Psoas muscle (tissue), 8 donors: ENCODE measurements at places on chromosomes 3 and 15. TPM values are rescaled to one million over a fixed set of nuclear protein-coding genes. Genes with fewer than 3 reads are reported as not detected.

GRCh38 chr3:55244247-55244646 is 242.9 kb downstream of the WNT5A start:
- DNase-seq = no peak

DNA sequence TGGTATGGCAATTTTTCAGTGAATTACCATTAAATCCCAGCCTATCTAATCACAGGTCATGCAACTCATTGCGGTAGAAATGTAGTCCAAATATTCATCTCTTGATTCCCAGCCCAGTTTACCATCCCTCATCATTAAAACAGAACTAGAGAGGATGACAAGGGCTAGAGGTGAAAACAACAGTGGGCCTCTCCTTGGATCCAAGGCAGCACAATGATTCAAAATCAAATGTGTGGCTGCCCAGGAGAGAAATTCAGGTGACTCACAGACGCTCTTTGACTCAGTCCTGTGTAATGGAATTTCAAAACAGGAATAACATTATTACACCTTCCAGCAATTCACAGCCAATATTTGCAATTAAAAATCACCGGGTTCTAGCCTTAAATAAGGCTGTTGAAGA is 246.5 kb downstream of the TBL1XR1 start:
- no peak for DNase-seq

The NRG4 gene
- total RNA-seq = 2.5 TPM

DNA sequence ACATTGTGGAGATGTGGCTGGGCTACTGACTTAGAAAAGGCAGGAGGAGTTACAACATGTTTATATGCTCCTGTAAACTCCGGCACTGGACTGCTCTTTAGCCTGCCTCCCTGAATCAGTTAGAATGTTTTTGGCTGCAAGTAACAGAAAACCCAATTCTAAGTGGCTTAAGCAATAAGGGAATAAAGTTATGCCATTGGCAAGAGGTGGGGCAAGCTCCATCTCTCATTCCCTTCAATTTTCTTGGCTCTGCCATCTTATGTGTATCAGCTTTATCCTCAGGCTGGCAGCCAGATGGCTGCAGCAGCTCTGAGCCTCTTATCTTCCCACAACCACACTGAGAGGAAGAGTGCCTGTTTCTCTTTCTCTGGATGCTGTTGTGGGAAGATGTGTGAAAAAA is 22.4 kb upstream of the MEIS2 start:
- no peak for DNase-seq

- no peak for DNase-seq
These were observed 18.7 kb downstream of the TMF1 start for GRCh38 chr3:69033470-69033869.

The CHRNB4 gene
- not detected for total RNA-seq

DNA sequence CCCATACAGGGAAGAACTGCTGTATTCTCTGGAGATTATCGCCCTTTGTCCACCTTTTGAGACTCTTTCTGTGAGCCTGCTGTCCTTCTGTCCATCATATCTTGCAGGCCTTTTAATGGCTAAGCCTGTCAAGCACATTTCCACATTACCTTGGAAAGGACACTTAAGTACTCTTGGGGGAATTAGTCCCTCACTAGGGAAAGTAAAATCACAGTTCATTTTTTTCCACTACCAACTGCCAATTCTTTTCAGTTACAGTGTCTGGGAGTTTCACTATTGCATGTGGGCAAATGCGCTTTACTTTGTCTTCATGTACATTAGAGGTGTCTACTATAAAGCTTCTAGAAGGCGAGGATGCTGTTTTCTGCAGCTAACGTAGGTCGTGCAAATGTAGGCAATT is 242.1 kb downstream of the NSUN3 start:
- no peak for DNase-seq

GRCh38 chr3:22121068-22121701 is 370.2 kb upstream of the ZNF385D start:
- DNase-seq = no peak

GRCh38 chr15:73957785-73958184 is 31.5 kb downstream of the LOXL1 start:
- no peak for DNase-seq

The MYL3 gene
- total RNA-seq = 2,071 TPM

DNA sequence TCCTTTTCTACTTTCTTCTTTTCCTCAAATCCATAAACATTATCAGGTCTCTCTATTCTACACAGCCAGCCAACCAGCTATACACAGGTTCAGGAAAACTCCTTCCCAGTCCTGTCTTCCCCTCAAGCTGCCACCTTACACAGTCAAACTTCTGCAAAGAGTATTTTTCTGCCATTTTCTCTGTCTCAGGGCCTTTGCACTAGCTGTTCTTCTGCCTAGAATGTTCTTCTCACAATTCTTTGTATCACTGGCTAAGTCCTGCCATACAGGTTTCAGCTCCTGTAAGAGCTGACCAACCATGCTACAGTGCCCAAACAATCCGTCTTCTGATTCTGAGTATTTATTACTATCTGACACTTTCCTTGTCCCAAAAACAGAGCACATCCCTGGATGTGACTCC is 278.3 kb upstream of the ICE2 start:
- DNase-seq = no peak

DNA sequence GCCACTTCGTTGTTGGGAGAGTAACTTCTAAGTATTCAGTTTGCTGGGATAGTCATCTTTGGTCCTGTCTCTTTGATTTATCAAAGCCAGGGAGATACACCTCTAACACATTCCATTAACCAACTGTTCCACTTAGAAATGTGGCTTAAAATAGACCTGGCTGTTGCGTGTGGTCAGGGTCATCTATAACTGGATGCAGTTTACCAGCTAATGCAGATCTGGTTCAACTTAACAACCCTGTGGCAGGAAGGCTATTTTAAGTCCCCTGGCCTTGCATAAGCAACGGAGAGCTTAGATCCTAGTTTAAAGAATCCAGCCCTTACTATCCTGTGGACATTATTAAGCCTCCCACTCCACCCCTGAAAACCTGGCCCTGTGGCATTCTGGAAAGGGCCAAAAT is 28.1 kb upstream of the CAPN3 start:
- DNase-seq = no peak

GRCh38 chr3:10485806-10486205 is 19.6 kb downstream of the ATP2B2 start:
- no peak for DNase-seq

- DNase-seq = no peak
These were observed 67.9 kb downstream of the CRTC3 start for GRCh38 chr15:90597577-90597976.

DNA sequence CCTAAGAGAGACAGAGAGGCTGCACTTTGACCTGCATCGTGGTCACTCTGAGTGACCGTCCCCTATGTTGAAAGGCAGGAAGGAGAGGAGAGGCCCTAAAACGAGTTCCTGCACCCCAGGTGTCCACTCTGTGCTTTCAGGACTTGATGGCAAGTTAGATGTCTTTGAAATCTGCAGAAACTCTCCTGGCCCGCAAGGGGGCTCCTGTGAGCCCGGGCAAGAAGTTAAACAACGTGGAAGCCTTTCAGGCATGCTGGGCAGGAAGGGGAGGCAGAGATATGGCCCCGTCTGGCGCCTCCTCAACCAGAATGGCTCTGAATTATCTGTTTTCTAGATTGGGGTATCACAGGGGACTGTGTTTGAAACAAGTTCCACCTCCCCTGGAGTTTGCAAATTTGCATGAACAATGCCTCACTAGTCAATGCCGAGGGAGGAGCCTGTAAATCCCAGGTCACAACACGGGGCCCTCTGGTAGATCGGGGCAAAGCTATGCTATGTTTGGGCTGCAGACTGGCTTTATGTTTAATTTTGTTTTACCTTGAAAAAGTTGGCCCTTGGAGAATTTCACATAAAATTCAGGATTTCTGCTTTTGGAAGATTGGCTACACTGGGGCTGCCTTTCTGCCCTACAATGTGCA is 9.8 kb downstream of the CTXND1 start:
- DNase-seq = no peak

DNA sequence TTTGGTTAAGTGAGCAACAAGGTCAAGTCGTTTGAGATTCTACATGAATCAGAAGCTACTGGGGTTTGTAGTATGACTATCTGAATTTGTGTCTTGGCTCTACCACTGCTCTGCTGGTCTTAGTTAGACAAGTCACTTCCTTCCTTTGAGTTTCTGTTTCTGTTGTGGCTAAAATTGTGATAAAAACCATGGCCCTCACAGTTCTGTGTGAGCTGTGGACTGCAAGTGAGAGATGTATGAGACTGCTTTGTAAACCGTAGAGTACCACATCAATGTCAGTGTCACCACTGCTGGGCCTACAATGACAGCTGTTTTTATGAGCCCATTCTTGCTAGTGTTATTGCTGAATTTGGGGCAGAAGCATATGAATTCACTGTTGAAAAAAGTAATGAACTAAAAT is 32.7 kb downstream of the RARB start:
- DNase-seq = no peak

The MCTP2 gene
- total RNA-seq = 0.69 TPM

The EAF1 gene
- 9.3 TPM for total RNA-seq

The TRIM42 gene
- not detected for total RNA-seq

DNA sequence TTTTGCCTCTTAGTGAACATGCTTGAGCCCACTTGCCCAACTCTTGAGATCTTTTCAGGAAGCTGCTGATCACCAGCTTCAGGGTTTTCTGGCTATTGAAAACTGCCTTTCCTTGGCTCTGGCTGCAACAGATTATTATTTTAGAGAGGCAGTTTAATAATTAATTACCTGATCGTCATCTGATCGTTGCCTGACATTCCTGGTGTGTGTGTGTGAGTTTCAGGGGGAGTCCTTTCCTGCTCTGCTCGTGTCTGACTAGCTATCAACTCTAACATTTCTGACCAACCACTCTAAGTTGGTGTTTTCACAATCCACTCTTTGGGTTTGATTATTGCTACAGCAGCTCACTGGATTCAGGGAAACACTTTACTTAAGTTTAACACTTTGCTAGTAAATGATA is 84.3 kb upstream of the SPATA16 start:
- DNase-seq = no peak

The IP6K1 gene
- total RNA-seq = 14.0 TPM

DNA sequence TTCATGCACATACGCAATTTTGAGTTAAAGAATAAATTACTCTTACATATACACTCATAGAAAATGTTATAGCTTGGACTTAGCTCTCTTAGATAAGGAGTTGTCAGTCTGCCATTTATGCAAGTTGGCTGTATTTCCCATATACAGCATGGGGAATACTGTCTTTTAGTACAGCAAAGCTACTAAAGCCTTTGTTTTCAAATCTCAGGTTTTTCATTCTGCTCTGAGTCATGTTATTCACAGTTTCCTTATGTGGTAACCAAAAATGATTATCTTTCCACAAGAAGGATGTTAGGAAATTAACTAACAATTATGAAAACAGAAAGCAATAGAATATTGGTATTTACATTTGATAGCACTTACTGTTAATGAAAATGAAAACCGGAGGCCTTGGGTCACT is 4.3 kb upstream of the TIPARP start:
- no peak for DNase-seq

The ATP13A4 gene
- 0.36 TPM for total RNA-seq

DNA sequence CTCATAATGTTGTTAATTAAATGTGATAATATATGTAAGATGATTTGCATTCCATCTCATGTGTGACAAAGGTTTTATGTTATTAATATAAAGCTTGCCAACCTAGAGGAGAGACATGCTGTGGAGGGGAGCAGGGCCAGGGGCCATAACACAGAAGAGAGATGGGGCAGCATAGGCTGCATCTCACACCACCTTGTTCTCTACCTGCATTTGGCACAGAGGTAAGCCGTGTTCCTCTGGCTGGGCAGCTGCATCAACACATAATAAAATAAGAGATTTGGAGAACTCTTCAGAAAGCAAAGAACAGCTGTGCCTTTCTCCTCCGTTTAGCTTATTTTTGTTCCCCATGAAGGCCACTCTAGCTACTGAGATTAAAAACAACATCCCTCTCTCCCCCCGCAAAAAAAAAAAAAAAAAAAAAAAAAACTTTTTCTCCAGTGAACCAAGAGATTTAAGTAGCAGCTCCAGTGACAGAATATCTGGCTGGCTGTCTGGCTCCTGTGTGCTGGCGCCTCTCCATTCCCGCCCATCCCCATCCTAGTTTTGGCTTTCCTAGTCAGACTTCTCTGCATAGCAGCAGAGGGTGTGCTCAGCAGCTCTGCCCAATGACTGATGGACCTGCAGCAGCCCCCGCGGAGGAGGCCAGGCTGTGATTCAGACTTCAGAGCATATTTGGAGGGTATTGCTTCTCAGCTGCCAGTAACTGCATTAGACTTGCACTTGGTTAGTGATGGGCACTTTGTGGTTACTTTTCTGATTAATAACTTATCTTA is 52.2 kb upstream of the STXBP5L start:
- no peak for DNase-seq

- peak; percentile 68 for DNase-seq
These were observed 88.3 kb downstream of the MYO5A start for GRCh38 chr15:52440414-52440813.

- peak; percentile 64 for DNase-seq
These were observed 87.8 kb downstream of the RSL24D1 start for GRCh38 chr15:55108858-55109518.

DNA sequence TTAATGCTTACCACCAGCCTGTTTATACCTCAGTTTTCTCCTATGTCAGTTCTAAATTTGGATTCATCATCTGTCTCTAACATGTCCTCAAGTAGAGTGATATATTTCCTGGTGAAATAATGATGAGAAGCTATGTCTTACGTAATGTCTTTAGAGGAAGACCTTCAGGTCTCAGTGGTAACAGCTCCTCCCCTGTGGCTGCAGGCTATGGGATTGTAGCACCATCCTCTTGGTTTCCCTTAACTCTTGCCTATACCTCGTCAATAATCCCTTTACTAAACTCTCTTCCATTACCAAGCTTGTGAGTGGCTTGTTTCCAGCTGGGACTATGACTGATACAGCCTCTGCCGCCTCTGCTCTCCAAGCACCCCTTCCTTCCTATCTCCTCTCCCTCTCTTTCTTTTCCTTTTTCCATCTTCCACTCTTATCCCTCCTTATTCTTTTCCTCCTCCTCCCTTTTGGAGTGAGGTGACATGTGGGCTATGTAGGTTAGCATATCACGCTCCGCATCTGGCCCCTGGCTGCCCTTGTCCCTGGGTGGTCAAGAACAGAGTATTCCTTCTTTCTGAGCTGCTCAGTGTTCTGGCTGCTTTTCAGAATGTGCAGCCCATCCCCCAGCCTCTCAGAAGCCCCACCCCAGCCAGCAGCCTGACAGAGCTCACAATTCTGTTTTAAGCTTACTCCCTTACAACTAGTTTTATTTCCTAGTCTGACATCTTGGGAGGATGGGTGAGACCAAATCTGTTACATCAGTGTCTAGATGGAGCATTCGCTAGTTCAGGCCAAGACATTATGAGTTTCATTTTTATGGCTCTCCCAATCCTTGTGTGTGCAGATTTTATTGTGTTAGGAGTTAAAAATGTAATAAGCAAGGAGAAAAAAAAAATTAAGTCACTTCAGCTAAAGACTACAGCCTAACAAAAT is 75.0 kb upstream of the RNU6-1 start:
- peak; percentile 75 for DNase-seq

DNA sequence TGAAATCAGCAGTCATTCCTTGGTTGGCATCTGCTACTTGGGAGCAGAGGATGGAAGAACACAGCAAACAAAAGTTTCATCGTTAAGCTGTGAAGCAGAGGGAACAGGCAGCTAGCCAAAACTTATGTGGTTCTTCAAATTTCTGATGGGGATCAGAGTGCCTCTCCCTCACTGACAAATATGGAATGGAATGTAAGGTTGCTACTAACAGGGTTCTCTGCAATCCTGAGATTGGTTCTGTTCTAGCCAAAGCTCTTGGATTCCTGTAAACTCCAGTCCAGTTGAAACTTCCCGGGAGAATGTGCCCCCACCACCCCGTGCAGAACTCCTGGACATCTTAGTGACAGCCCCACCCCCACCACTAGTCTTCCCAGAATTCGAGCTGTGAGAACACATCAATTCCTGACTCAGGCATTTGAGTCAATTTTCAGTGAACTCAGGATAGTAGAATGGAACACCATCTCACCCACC is 55.9 kb upstream of the PHLDB2 start:
- peak; percentile 85 for DNase-seq

The ARHGEF26 gene
- total RNA-seq = 0.37 TPM

- DNase-seq = no peak
These were observed 191.3 kb downstream of the ZMAT3 start for GRCh38 chr3:178880274-178880673.
